CD4-positive, alpha-beta T cell treated with Interleukin-12 subunit alpha and Interleukin-12 subunit beta, for 1 hour (primary cell): ENCODE measurements at places on chromosomes 16 and 17.
A peak's percentile ranks its signal among the peaks of the same experiment; 100 is the strongest.

GRCh38 chr17:57009737-57010445 lies 32.0 kb downstream of the SCPEP1 start:
- DNase-seq = peak; percentile 52

DNA sequence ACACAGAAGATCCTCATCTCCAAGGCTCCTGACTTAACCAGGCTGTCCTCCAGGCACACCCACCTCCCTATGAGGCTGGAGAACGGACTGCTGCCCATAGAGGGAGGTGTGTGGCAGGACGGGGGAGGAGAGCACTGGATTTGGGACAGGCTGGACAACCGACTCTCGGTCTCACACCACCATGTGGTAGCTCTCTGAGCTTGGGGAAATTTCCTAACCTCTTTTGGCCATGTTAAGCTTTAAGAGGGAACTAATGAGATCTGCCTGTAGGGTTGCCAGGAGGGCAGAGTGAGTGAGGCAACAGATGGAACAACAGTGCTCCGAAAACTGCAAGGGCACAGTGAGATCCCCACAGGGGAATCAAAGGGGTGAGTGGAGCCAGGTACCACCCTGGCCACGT lies 32.7 kb downstream of the RHBDL3 start:
- DNase-seq = no peak

GRCh38 chr17:58694302-58694701 lies 1.9 kb downstream of the RAD51C start:
- no peak for DNase-seq

DNA sequence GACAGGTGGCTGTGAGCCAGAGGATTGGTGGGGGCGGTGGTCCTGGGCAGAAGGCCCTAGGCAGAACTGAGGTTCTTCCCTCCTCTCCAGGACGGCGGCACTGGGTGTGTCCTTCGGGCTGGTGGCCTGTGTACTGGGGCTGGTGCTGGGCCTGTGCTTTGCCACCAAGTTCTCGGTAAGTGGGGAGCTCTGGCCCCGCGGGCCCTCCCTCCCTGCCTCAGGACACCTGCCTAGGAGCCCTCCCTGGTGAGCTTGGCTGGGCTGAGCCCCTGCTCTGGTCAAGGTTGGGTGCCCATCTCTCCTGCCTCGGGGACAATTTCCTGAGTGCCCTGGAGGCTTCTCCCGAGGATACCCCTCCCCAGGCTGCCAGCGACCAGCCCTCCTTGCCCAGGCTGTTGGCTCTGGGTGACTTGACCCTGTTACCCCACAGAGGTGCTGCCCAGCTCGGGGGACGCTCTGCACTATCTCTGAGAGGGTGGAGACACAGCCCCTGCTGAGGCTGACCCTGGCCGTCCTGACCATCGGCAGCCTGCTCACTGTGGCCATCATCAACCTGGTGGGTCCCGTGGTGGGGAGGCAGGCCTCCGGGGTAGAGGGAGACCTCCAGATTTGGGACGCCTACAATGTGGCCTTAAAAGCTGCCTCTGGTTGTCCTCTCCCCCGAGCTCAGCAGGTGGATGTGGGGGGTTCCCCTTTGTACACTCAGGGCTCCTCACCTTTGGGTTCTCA lies 42.0 kb downstream of the ADCY7 start:
- DNase-seq = no peak

DNA sequence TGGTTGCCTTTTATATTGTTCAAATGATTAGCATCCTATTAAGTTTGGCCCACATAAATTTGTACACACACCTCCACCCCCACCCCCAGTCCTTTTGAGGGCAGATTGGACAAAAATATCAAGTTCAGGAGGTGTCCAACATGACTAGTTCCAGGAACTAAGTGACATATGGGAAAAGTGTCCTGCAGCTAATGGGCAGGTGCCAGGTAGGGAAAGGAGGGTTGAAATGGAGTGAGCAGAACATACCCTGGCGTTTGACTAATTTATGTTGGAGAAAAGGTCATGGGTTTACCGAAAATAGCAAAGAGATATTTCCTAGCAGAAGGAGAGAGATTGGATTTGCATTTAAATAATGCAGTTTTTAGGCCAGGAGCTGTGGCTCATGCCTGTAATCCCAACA lies 4.9 kb downstream of the KCTD2 start:
- no peak for DNase-seq

DNA sequence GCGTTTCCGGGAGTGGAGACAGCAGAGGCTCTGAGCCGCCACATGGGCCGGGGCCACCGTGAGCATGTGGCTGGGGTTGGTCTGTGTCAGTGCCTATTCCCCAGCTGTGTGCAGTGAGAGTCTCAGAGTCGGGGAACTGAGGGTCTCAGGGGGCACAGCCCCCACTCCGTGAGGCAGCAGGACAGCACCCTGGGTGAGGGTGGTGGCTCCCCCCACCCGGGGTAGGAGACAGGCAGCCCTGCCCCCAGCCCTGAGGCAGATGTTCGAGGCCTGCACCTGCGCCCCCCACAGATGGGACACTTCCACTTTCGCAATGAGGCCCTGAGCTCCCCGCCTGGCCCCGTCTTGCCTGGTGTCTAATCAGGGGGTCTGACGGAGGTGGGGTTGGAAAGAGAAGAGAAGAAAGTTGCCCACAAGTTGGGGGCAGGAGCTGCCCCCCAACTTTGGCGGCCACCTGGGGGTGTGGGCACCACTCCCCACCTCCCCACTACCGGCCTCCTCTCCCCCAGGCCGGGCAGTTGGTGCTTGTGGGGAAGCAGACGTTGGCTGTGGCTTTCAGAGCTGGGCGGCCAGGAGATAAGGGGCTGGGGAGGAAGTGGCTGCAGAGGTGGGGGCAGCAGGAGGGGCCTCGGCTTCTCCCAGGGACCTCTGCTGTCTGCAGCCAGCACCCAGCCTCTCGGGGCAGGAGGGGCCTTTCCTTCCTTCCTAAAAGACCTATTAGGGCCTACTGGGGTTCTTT lies 1.8 kb upstream of the CBFA2T3 start:
- no peak for DNase-seq

DNA sequence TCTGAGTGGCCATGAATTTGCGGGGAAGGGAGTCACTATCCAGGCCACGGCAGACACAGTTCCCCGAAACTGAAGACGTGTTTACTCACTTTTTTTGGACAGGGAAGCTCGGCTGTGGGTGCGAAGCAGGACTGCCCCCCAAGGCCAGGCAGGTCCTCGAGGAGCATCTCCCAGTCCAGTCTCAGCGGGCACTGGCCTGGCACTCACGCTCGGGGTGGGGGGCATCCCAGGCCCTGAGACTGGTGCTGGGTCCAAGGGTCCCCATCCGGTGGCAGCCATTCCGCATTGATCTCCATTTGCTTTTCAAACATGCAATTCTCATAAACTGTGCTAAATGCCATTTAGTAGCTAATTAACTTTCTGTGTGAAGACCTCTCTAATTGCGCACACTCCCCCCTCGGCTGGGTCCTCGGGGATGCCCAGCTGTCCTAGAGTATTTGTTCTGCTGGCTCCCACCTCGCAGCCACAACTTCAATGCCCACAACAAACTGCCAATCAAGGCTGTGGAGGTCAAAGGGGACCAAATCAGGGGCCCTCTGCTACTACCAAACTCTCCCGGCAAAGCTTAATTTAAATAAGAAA lies 50.2 kb downstream of the TBC1D16 start:
- no peak for DNase-seq

DNA sequence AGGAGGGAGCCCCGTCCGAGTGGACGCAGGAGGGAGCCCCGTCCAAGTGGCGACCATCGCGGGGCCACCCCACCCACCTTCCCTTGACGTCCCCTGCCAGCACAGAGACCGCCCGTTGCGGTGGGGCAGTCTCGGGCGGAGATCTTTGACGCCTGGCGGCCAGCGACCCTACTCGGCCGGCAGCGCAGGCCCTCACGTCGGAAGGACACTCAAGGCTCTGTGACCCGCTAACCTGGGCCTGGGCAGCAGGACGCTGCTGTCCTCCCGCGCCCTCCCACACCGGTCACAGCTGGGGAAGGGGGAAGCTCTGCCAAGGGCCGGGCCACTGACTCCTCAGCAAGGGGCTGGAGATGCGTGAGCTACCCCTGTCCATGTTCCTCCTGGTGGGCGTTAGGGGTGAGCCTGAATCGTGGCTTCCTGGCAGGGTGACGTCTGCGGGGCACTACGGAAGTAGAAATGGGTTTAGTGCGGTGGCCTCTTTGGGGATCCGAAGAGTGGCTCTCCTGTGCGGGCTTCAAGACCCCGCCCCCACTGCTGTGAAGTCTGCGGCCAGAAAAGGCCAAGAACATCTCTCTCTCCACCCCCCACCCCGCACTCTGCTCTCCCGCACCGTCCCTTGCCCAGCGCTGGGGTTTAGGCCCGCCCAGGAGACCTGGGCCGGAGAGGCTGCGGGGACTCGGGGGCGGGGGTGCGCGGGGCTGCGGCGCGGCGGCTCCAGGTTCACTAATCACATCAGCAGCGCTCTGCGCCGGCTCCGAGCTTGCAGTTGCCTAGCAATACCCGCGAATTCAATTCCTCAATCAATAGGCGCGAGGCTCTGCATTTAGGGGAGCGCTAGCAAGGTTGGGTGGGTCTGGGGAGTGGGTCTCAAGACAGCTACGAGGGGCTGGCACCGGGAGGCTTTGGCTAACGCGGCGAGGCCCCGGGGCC lies 5.8 kb downstream of the CBX8 start:
- no peak for DNase-seq
